ENCODE measurements at places on chromosomes 6 and 20.

GRCh38 chr6:43679057-43679456 lies 8.5 kb downstream of the MRPS18A start:
- no peak for DNase-seq

GRCh38 chr6:170032706-170033309 lies 258.1 kb downstream of the DLL1 start:
- no peak for DNase-seq

DNA sequence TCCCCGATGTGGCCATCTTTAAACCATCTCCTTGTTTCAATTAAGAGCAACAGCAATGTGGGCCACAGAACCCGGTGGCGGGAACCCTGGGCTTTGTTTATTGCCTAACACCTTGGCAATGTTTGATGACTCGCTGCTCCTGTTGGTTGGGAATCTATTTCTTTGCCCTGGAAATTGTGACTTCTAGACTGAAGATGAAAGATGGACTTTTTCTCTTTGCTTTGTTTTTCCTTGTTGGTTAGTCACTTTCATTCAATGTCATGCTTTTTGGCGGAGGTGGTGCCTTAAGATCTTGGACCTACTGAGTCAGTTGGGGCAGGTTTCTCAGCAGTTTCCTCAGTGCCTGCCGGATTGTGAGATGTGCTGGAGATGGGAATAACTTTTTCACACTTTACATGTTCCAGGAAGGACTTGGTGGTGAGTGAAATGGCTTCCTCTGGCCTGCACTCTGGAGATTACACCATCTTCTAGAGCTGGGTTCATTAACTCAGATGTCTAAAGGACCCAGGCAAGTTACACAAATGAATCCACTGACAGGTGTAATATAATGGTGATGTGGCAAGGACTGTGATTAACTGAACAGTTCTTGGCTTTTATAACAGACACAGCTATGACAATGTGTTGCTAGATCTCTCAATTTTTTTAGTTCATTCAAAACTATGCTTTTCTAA lies 56.3 kb downstream of the TSHZ2 start:
- DNase-seq, result no peak

DNA sequence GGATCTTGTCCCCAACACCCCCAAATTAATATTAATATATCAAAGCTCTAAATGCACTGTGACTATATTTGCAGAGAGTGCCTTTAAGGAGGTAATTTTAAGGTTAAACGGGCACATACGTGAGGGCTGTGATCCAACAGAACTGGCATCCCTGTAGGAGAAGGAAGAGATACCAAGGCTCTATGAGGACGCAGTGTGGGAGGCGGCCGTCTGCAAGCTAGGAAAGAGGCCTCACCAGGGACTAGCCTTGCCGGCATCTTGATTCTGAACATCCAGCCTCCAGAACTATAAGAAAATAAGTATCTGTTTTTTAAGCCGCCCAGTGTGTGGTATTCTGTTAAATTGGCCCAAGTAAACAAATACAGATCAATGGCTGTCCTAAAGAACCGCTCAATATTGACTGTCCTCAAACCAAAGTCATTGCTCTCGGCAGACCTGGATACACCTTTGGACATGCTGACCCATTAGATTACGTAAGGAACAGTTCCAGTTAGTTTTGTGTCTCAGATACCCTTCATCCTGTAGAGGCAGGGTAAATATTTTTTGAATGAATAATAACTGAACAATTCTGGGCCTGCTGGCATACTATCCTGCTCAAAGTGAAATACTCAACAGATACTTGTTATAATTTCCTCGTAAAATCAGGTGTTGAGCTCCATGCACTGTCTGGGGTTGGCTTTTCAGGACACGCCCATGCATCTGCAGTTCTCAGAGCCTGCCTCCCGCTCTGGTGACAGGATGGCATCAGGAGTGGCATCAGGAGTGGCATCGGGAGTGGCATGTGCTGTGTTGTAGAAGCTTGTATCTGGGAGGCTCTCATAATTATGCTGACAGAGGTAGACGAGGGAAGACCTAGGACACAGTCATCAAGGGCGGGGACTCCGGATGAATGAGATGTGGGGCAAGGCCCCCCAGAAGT lies 6.3 kb downstream of the PRR18 start:
- DNase-seq, result no peak

DNA sequence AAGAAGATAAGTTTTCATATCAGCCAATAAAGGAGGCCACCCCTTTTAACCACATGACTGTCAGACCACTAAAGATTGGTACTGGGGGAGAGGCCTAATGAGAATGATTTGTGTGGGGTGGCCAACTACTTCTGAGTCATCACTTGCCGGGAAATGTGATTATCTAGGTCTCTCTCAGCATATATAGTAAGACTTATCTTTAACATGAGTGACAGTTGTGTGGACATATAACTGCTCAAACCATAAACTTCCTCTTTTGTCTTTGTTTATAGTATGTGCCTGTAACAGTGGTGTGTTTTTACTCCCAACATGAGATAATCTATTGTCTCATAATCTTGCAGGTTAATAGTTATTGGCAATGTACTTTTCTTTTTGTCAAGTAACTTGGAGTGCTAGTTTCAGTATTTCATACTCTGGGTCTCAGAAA lies 312.4 kb downstream of the CDKAL1 start:
- no peak for DNase-seq

GRCh38 chr20:10641467-10641866 lies 32.3 kb downstream of the JAG1 start:
- no peak for DNase-seq

DNA sequence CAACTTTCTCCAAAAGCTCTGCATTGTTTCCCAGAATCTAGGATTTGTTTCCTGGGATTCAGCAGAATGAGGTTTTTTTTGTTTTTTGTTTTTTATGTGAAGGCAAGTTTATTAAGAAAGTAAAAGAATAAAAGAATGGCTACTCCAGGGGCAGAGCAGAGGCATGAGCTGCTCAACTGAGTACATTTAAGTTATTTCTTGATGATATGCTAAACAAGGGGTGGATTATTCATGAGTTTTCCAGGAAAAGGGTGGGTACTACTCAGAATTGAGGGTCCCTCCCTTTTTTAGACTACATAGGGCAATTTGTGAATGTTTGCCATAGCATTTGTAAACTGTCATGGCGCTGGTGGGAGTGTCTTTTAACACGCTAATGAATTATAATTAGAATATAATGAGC lies 292.5 kb upstream of the SGK1 start:
- no peak for DNase-seq

- no peak for DNase-seq
Measured at GRCh38 chr6:45587229-45588060, 209.7 kb upstream of the SUPT3H start.

- no peak for DNase-seq
Measured at GRCh38 chr20:13098720-13099355, 90.1 kb downstream of the SPTLC3 start.

- DNase-seq, result no peak
Measured at GRCh38 chr6:110529907-110530306, 53.5 kb upstream of the SLC22A16 start.

All from esophagus squamous epithelium (tissue), 5 donors.